ENCODE measurements at places on chromosomes 6 and 20. TPM values are rescaled to one million over a fixed set of nuclear protein-coding genes. Genes with fewer than 3 reads are reported as not detected.

TMX4 gene
- 47.1 TPM for total RNA-seq

EPB41L2 gene
- total RNA-seq = 138 TPM

- no peaks in the 10 kb centered on the region for H3K27me3 ChIP-seq
- H3K36me3 ChIP-seq = no peaks in the 10 kb centered on the region
- peak; percentile 43 for DNase-seq
- no peak overlapping the region for H3K4me3 ChIP-seq
- no peaks in the 10 kb centered on the region for H3K4me1 ChIP-seq
Measured at GRCh38 chr20:63128956-63129355, 87.0 kb downstream of the YTHDF1 start.

GRCh38 chr6:5778317-5778857 lies 228.3 kb downstream of the NRN1 start:
- no peak overlapping the region for H3K4me3 ChIP-seq
- H3K4me1 ChIP-seq = peaks cover 7% of the 10 kb centered on the region
- no peaks in the 10 kb centered on the region for H3K27me3 ChIP-seq
- peaks cover 25% of the 10 kb centered on the region for H3K36me3 ChIP-seq

BTN1A1 gene
- 0.51 TPM for total RNA-seq

GRCh38 chr20:62266340-62266739 lies 28.0 kb downstream of the OSBPL2 start:
- H3K36me3 ChIP-seq = peaks cover 88% of the 10 kb centered on the region
- no peak overlapping the region for H3K4me3 ChIP-seq
- no peak overlapping the region for H3K27ac ChIP-seq
- no peak for DNase-seq
- peaks cover 10% of the 10 kb centered on the region for H3K4me1 ChIP-seq

- H3K27ac ChIP-seq = no peak overlapping the region
- no peaks in the 10 kb centered on the region for H3K36me3 ChIP-seq
- no peaks in the 10 kb centered on the region for H3K4me1 ChIP-seq
- no peaks in the 10 kb centered on the region for H3K27me3 ChIP-seq
- H3K4me3 ChIP-seq = no peak overlapping the region
Measured at GRCh38 chr6:55667341-55667740, 88.3 kb upstream of the HMGCLL1 start.

GHRH gene
- total RNA-seq = not detected

- no peaks in the 10 kb centered on the region for H3K4me1 ChIP-seq
- no peak for DNase-seq
- H3K27ac ChIP-seq = no peak overlapping the region
- no peaks in the 10 kb centered on the region for H3K27me3 ChIP-seq
- no peaks in the 10 kb centered on the region for H3K36me3 ChIP-seq
Measured at GRCh38 chr6:130730600-130730999, 96.6 kb upstream of the SMLR1 start.

SDCBP2 gene
- 7.1 TPM for total RNA-seq

LPA gene
- not detected for total RNA-seq

DNA sequence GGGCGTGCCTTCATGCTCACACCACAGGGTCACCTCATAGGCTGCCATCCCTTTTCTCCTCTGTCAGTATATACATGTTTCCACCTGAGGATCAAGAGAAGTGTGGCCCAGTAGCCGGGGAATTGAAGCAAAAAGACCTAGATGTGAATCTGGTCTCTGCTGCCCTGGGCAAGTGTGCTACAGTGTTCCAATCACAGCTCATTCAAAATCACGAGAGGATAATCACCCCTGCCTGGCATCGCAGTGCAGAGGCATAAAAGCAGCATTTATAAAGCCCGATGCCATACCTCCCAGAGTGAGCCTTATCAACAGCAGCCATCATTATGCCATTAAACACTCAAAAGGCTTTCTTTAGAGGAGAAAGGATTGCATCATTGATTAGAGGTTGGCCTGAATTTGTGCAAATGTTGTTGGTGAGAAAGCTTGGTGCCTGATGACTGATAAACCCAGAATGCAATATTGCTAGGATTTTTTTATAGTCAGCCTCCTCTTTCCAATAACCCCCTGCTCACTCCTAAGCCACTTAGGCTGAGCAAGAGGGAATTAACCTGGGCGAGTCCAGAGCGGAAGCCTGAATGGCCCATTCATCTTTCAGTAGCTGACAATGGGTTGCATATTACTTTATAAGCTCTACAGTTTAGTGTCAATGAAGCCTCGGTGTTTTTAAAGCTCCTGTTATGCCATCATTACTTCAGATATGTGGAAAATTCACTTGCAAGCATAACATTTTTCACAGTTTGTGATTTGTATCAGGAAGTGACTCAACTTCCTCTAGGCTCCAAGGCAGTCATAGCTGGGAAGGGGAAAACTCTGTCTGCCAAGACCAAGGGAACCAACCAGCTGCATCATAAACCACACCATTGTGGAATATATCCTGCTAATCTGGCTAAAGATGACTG lies 92.5 kb upstream of the NXT1 start:
- no peak for DNase-seq
- H3K4me3 ChIP-seq = no peak overlapping the region
- H3K4me1 ChIP-seq = peaks cover 18% of the 10 kb centered on the region
- peaks cover 14% of the 10 kb centered on the region for H3K27me3 ChIP-seq
- H3K27ac ChIP-seq = peak overlapping the region; percentile 4

DNA sequence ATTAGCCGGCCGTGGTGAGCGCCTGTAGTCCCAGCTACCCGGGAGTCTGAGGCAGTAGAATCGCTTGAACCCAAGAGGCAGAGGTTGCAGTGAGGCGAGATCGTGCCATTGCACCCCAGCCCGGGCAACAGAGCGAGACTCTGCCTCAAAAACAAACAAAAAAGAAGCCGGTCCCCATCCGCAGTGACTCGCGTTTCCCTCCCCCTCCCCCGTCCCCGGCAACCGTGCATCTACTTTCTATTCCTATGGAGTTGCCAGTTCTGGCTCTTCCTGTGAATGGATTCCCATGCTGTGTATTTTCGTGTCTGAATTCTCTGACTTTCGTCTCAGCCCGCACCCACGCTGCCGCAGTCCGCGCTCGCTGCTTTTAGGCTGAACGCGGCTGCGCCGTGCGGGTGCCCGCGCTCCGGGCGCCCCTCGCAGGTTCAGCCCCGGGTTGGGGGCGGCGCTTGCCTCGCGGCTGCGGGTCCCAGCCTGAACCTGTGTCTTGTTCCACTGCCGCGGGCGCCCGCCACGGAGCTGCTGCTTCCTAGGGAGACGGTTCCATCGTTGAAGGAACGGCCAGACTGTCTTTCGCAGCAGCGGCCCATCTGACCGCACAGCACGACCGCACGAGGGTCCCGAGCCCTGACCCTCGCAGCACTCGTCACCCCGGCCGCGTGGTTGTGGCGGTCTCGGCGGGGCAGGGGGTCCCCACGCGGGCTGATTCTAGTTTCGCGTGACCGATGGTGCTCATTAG lies 1.1 kb upstream of the MRGBP start:
- H3K27me3 ChIP-seq = no peaks in the 10 kb centered on the region
- peaks cover 35% of the 10 kb centered on the region for H3K4me1 ChIP-seq
- peak overlapping the region; percentile 47 for H3K4me3 ChIP-seq
- peaks cover 22% of the 10 kb centered on the region for H3K36me3 ChIP-seq

- DNase-seq = no peak
- H3K4me1 ChIP-seq = no peaks in the 10 kb centered on the region
- H3K27me3 ChIP-seq = peaks cover 69% of the 10 kb centered on the region
- H3K4me3 ChIP-seq = no peak overlapping the region
- H3K36me3 ChIP-seq = no peaks in the 10 kb centered on the region
Measured at GRCh38 chr20:62522748-62523396, 47.1 kb upstream of the GATA5 start.

TOX2 gene
- total RNA-seq = 5.9 TPM

KIAA1755 gene
- total RNA-seq = 4.8 TPM

PSORS1C2 gene
- total RNA-seq = not detected

DNA sequence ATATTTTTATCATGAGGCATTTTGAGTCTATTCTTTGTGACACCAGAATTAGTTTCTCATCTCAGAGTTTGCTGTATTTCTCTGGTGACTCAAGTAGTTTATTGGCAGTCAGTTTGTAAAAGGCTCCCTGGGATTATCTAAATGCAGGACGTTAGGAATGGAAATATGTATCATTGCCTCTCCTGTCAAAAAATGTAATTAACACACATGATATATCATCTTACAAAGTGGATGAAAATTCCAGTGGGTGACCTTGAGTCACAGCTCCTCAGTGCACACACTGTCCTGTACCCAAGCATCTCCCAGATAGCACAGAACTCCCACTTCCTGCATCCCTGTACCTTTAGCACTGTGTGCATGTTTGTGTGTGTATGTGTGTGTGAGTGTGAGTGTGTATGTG lies 258.6 kb downstream of the LAMA2 start:
- H3K4me3 ChIP-seq = no peak overlapping the region
- no peaks in the 10 kb centered on the region for H3K27me3 ChIP-seq
- H3K27ac ChIP-seq = no peak overlapping the region

DNA sequence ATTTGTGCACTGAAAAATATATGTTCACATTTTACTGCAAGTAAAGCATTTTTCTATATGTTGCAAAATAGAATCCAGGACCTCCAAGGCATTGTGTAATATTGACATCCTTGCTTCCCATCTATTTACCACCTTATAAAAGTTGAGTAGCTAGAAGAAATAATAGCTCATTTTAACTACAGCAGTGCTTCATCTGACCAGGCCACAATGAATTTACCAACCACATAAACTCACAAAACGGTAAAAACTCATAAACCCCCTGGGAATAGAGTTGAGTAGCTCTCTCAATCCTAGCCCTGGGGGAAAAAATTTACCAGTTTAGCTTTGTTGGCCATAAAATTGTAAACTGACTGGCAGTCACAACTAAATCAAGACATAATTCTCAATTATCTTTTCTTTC lies 3.9 kb downstream of the ATXN1 start:
- DNase-seq = no peak
- H3K27me3 ChIP-seq = no peaks in the 10 kb centered on the region
- H3K36me3 ChIP-seq = no peaks in the 10 kb centered on the region
- H3K27ac ChIP-seq = no peak overlapping the region
- peaks cover 50% of the 10 kb centered on the region for H3K4me1 ChIP-seq
